T47D (cell line): ENCODE measurements at places on chromosomes 1 and 21.

- DNase-seq: no peak
These were observed 125.0 kb downstream of the AKT3 start for GRCh38 chr1:243725075-243725474.

- DNase-seq: no peak
These were observed 56.3 kb upstream of the NFASC start for GRCh38 chr1:204814166-204814884.

DNA sequence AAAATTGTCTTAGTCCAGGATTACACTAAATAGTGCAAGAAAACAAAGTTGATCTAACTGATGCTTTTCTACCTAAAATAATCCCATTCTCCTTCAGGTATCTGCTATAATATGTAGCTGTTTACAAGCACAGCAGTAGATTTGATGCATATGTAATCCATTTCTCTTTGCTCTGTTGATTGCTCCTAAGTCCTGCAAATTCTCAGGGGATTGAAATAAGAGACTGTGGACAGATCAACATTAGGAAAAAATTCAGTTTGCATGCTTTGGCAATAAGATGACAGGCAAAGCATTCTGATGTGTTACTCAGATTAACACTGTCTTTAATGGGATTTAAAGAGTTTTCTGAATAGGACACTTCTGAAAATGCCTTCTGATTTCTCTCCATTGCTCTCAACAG lies 34.7 kb downstream of the RNF11 start:
- no peak for DNase-seq

- no peak for DNase-seq
These were observed 70.3 kb downstream of the ABCA4 start for GRCh38 chr1:94050675-94051074.

DNA sequence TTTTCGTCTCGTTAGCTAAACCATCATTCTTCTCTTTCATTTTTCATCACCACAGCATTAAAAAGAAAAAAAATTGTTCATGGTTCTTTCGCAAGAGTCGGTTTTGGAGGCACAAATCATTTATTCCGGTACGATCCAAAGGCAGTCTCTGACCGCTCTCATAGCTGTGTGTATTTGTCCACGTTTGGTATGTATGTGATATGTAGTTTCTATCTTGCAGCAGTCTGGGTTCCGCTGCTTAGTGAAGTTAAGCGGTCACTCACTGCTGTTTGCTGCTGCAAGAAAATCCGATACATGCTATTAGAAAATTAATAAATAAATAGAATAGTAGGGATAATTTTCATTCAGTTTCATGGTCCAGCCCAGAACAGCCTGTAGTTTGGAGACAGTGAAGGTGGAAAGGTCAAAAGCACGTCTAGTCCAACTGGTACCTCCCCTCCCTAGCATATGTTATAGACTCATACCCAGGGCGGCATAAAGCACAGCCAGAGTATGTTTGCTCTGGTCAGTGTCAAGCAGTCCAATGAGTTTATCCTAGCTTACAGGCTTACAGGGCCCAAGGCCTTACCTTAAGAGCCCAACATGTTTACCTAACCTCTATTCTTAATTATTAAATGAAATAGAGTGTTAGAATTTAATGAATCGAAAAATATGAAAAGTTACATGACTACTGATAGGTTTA lies 2.5 kb downstream of the FMN2 start:
- DNase-seq: no peak

- no peak for DNase-seq
These were observed 85.3 kb downstream of the RPS6KC1 start for GRCh38 chr1:213136190-213136917.

GRCh38 chr21:28790335-28790734 lies 202.3 kb downstream of the LTN1 start:
- DNase-seq: no peak

- no peak for DNase-seq
These were observed 20.1 kb downstream of the UBE2U start for GRCh38 chr1:64223329-64224151.
